ENCODE measurements at places on chromosomes 1 and 21. TPM values are rescaled to one million over a fixed set of nuclear protein-coding genes. Genes with fewer than 3 reads are reported as not detected.

NUAK2 gene
- 2.8 TPM for total RNA-seq

YBX1 gene
- total RNA-seq = 829 TPM

KDF1 gene
- total RNA-seq = not detected

SLC22A15 gene
- total RNA-seq = 7.6 TPM

LMOD1 gene
- total RNA-seq = 22.2 TPM

HES5 gene
- total RNA-seq = not detected

KPRP gene
- not detected for total RNA-seq

HES3 gene
- total RNA-seq = not detected

DCST1 gene
- not detected for total RNA-seq

HHAT gene
- 3.3 TPM for total RNA-seq

RIMS3 gene
- 0.33 TPM for total RNA-seq

AADACL4 gene
- not detected for total RNA-seq

CLIC6 gene
- total RNA-seq = 1.2 TPM

PLA2G2A gene
- not detected for total RNA-seq

VSIG8 gene
- total RNA-seq = 0.17 TPM

ZSWIM5 gene
- total RNA-seq = 1.3 TPM

CDA gene
- 1.3 TPM for total RNA-seq

ENAH gene
- 99.9 TPM for total RNA-seq

AQP10 gene
- total RNA-seq = not detected

ASB17 gene
- not detected for total RNA-seq
